ENCODE measurements at places on chromosomes 6 and 20.
A peak's percentile ranks its signal among the peaks of the same experiment; 100 is the strongest.

DNA sequence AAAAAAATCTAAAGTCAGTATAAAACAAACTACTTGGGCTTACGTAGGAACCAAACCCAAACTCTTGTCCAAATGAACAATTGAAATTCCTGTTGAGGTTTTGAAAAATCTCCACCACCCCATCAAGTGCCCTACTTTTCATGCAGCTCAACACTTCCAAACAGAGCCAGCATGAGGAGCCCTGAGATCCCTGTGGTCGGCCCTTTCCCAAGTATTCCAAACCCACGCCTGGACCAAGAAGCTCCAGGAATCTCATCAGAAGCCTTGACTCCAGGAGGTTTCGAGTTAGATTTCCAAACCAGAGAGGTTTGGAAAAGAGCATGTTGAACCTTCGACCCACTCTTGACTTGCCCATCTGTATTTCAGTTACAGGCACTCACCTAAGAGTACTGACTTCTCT is 179.3 kb downstream of the MTFR2 start:
- no peak for DNase-seq

DNA sequence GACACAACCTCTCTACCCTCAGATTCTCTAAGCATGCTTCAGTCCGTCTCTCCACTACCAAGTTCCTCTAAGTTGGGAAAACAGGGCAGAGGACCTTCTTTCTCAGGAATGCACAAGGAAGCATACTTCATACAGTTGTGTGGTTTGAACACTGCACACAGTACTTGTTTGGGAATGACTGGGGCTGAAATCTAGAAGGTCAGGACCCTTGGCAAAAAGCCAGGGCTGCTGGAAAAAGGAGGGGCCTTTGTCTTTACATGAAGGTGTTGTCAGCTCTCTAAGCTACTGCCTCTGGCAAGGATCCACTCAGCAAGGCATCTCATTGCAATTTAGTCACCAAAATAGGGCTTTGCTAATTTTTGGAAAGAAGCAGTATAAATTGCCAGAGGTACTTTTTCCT is 20.7 kb upstream of the HEY2 start:
- no peak for DNase-seq

- no peak for DNase-seq
These were observed 87.0 kb upstream of the RSPO3 start for GRCh38 chr6:127031511-127031910.

- DNase-seq = peak; percentile 84
These were observed at the start of gene CEBPB for GRCh38 chr20:50190251-50191064. Gene CEBPB (plus strand): TSS chr20:50190830. CDS start chr20:50191034, 204 bp downstream.

DNA sequence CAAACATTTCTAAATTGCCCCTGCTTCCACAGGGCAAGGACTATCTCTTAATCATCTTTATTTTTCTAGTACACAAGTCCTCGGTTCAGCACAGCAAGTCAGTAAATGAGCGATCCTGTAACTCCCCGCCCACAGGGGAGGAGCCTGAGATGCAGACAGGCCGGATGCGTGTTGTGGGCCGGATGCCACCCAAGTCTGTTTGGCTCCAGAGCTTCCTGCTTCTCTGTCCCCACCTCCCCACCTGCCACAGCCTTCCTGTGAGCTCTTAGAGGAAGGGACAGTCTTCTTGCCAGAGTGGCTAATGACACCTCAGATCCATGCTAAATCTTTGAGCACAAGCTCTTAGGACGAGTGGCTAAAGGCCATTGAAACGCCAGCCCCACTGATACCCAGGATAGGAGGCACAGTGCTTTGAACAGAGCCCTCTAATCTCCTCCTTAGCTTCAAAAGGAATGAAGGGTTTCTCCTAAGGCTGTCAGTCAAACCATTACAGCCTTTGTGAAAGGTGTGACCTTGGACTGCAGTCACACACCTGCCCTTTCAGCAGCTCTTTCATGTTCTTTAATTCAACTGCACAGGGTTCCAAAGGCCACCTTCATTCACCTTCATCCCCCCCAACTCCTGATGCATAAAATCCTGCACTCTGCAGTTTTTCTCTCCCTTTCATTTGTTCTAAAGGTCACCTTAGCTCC is 264.3 kb downstream of the TFAP2C start:
- DNase-seq = no peak

DNA sequence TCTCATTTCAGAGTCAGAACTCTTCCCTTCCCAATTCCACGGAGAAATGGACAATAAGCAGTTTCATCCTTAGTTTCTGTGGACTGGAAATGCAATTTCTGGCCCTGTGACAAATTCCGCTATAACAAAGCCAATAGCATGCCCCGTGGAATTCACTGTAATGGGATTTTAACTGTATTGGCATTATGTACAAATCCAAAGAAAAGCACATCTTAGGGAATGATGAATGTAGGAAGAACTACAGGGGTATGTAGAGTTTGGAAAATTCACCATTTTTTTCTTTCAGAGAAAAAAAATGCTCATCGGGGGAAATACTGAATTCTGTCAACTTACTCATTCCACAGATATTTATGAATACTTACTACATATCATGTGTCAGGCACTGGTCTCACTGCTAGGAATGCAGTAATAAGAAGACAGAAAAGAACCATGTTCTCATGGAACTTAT is 43.5 kb downstream of the KIF6 start:
- DNase-seq = no peak

Measured in CD4-positive, alpha-beta T cell treated with Interleukin-21 for 1 hour (primary cell).